ENCODE measurements at places on chromosomes 6 and 20. TPM values are rescaled to one million over a fixed set of nuclear protein-coding genes. Genes with fewer than 3 reads are reported as not detected.

The POM121L2 gene
- total RNA-seq, result not detected

DNA sequence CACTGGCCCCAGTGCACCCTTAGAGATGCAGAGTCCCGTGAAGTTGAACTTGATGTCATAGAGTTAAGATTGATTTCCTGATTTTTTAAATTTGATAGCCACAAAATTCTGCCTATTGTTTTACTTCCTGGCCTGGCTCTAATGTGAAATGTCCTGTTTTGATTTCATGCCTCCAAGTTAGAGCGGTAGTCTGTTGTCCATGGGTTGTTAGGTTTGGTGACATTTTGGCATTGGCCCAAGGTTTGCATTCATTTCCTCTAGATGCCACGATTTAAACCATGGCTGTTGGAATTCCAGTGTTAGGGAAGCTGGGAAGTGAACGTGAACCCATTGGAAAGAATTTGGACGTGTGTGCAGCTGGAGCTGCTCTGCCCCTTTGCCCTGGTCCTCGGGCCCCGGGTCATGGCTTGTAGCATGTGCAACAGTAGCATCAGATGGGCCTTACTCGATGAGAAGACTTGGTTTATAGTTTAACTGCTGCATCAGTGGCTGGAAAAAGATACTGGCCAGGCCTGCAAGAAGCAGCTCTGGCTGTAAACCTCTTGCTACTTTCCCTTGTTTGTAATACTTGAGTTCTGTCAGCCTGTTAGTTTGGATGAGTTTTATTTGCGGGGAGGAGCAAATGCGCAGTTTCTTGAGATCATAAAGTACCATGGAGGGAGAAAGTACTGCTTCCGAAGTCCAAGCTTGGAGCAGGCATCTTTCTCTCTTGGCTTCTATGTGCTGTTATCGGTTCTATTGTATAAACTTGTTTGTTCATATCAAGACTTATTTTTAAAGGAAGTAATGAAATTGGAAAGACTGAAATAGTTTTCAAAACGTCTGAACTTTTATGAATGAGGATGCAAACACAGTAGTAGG is 121.4 kb upstream of the CLDN20 start:
- peak overlapping the region; percentile 56 for H3K27ac ChIP-seq
- peak; percentile 54 for DNase-seq
- peaks cover 63% of the 10 kb centered on the region for H3K36me3 ChIP-seq
- peak overlapping the region; percentile 57 for H3K4me3 ChIP-seq
- H3K4me1 ChIP-seq, result peaks cover 33% of the 10 kb centered on the region
- H3K27me3 ChIP-seq, result no peaks in the 10 kb centered on the region

GRCh38 chr20:15061061-15061430 is 723.6 kb upstream of the FLRT3 start:
- H3K4me3 ChIP-seq, result no peak overlapping the region
- H3K27ac ChIP-seq, result no peak overlapping the region
- H3K36me3 ChIP-seq, result no peaks in the 10 kb centered on the region
- no peaks in the 10 kb centered on the region for H3K4me1 ChIP-seq
- H3K27me3 ChIP-seq, result no peaks in the 10 kb centered on the region
- no peak for DNase-seq

GRCh38 chr20:42986143-42986773 is 203.4 kb downstream of the PTPRT start:
- H3K36me3 ChIP-seq, result no peaks in the 10 kb centered on the region
- DNase-seq, result peak; percentile 30
- no peaks in the 10 kb centered on the region for H3K4me1 ChIP-seq

- no peak for DNase-seq
- no peak overlapping the region for H3K27ac ChIP-seq
- H3K36me3 ChIP-seq, result no peaks in the 10 kb centered on the region
- no peaks in the 10 kb centered on the region for H3K27me3 ChIP-seq
- H3K4me1 ChIP-seq, result no peaks in the 10 kb centered on the region
Measured at GRCh38 chr6:9116026-9116425, 680.7 kb upstream of the SLC35B3 start.

DNA sequence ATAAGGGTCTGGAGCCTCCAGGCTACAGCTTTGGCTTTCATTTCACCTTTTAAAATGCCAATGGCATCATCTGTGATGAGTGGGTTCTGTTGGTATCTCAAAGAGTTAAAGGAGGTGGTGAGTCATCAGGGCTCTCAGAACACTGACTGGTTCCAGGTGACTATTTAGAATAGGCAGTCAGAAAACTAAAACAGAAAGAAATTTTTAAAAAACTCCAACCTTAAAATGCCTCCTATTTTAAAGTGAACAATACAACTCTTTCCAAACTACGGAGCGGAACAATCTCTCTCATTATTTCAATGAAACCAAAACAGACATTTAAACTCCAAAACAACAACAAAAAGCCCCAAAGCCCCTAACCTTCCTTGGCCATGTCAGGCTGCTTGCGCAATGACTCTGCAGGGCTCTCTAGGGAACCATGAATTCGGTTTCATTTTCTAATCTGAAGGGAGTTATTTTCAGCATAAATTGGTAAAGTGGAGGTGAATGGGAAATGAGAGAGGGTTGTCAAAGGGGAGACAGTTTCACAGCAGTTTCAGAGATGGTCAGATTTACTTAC is 194.9 kb downstream of the KIF6 start:
- peak; percentile 58 for DNase-seq
- H3K4me3 ChIP-seq, result peak overlapping the region; percentile 7
- H3K36me3 ChIP-seq, result no peaks in the 10 kb centered on the region
- peaks cover 10% of the 10 kb centered on the region for H3K27me3 ChIP-seq

Measured in activated CD4-positive, alpha-beta T cell treated with anti-CD3 and anti-CD28 coated beads, Interleukin-2, amount 10 ng/mL, durations not matched to agents 24 days and 14 days (primary cell).